ENCODE measurements at places on chromosomes 7 and 10. TPM values are rescaled to one million over a fixed set of nuclear protein-coding genes. Genes with fewer than 3 reads are reported as not detected.

GRCh38 chr7:123717689-123718088, 31.1 kb downstream of the WASL start:
- no peak for DNase-seq

ASB15 gene
- not detected for total RNA-seq

FAM131B gene
- total RNA-seq = 1.9 TPM

- no peak for DNase-seq
Measured at GRCh38 chr10:11020548-11020942, 2.9 kb downstream of the CELF2 start.

- no peak for DNase-seq
Measured at GRCh38 chr10:4250587-4250887, 465.5 kb upstream of the KLF6 start.

GRCh38 chr10:16063350-16063749, 203.0 kb upstream of the MINDY3 start:
- DNase-seq = no peak

DNA sequence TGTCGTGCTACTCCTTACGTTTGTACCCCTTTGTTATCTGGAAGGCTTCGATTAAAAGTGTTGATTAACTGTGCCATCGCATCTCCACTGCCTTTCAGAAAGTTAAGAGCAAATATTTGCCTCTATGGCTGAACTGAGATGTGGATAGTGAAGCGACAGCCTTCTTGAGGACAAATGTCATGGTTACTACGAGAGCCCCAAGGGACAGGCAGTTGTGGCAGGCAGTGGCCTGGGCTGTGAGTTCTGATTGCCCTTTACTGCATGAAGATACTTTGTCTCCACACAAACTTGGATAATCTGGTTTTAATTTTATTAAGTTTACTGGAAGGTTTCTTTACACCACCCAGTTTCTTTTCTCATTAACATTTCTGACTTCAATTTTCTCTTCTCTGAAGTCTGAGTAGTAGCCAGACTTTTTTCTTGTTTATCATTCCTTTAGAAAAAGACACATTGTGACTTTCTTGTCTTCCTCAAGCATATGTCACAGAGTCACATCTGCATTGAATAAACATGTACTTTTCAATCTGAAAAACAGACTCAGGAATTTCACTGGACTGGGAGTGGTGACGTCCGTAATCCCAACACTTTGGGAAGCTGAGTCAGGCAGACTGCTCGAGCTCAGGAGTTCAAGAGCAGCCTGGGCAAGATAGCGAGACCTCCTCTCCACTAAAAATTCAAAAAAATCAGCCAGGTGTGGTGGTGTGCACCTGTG, 1.5 kb downstream of the TAS2R41 start:
- DNase-seq = no peak

GRCh38 chr7:19377611-19378344, 232.6 kb upstream of the FERD3L start:
- no peak for DNase-seq

ARPC1B gene
- total RNA-seq = 29.9 TPM

DNA sequence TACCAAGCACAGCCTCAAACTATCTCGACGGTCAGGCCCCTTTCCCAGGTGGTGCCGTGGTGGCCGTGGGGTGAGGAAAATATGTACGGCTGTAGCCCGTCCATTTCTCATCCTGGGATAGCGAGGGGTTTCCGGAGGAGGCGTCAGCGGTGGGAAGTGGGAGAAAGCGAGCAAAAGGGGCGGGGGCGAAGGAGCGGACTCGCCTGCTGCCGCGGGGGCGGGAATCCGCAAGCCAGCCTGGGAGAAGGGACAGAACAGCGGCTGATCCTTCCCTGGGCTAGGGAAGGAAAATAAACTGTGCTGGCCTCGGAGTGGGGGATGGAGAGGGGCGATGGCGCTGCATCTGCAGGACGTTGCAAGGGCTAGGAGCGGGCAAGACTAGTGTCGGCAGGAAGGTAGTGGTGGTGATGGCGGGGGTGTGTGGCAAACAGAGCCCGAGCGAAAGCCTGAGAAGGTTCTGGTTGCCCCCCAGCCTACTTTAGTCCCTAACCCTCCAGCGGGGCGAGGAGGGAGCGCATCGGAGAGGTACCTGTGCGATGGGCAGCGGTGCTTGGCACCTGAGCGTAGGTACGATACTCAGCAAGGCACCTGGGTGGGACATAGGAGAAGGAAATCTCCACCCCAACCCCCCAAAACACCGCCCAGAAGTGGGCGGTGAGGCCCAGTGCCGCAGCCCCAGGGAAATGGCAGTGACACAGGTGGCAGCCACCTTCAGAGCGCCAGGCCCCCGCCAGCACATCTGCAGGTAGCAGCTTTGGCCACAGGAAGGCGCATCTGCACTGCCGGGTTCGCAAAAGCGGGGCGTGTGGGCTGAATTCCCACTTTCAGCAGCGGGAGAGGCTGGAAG, 49.9 kb upstream of the STEAP1B start:
- peak; percentile 26 for DNase-seq

GRCh38 chr10:114868870-114869519, 47.4 kb downstream of the FHIP2A start:
- no peak for DNase-seq

- DNase-seq = no peak
Measured at GRCh38 chr7:28502408-28502807, 90.1 kb downstream of the CREB5 start.

CPVL gene
- 72.3 TPM for total RNA-seq

SPDYE2B gene
- total RNA-seq = not detected

- no peak for DNase-seq
Measured at GRCh38 chr10:58027426-58027825, 240.3 kb downstream of the IPMK start.

DNA sequence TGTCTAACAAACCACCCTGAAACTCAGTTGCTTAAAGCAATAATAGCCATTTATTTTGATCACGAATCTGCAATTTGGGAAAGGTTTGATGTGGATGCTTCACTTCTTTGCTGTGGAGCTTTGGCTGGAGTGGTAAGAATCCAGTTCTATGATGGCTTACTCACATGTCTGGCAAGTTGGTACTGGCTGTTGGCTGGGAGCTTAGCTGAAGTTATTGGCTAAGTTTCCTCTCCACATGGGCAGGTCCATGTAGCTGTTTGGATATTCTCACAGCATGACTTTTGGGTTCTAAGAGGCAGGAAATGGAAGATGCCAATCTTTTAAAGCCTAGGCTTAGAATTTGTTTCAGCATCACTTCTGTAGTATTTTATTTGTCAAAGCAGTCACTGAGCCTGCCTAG, 277.6 kb upstream of the NRP1 start:
- no peak for DNase-seq

SAP25 gene
- total RNA-seq = 2.8 TPM

- DNase-seq = no peak
Measured at GRCh38 chr10:106643473-106643872, 521.0 kb downstream of the SORCS1 start.

- DNase-seq = no peak
Measured at GRCh38 chr10:119441921-119442757, 100.4 kb downstream of the RGS10 start.

DNA sequence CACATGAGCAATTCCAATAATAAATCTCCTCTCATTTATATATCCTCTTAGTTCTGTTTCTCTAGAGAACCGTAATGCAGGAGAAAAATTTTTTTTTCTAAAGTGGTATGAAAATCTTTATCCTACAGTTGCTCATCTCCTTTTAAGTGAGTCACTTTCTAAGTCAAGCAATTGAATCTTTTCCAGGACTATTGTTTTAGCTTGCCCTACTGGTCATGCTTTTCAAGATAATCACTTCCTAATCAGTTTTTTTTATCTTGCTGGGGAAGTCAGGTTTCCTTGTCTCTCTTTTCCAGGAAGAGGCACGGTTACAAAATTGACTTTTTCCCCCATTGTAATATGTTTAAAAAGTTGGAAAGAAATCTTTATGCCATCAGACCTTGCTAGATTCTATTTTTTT, 44.0 kb downstream of the INPP5F start:
- peak; percentile 48 for DNase-seq

- DNase-seq = no peak
Measured at GRCh38 chr7:114432061-114432460, 17.4 kb downstream of the FOXP2 start.

DNA sequence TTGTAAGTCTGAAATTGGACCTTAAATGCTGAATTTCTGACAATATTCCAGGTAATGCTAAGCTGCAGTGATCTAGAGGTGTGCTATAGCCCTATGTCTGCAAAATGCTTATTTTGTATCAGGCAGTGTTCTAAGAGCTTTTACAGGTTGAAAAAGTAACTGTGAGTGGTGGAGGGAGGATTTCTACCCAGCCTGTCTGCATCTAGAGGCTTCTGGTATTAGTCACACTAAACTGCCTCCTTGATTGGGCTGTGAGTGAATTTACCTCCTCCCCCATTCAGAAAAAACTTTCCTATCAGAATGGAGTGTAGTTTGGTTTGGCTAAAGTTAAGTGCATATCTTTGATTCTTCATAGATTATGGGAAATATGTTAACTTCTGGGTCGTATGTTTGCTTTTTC, 56.8 kb downstream of the BBS9 start:
- DNase-seq = peak; percentile 29

- no peak for DNase-seq
Measured at GRCh38 chr7:156000601-156001396, 188.5 kb upstream of the SHH start.

DNA sequence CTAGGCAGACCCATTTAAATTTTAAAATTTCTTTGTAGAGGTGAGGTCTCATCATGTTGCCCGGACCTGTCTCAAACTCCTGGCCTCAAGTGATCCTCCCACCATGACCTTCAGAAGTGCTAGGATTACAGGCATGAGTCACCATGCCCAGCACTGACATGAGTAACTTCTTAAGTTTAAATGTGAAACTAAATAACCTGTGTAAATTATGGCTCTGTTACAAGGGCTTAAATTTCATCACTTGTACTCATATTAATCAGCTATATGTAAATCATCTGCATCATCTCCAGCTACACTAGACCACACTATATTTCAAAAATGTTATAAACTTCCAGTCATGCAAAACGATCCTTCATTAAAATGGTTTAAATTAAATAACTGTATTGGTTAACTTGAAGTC, 56.1 kb downstream of the ATAD1 start:
- DNase-seq = peak; percentile 30

- DNase-seq = no peak
Measured at GRCh38 chr7:135690566-135690965, 28.3 kb downstream of the STMP1 start.

- DNase-seq = no peak
Measured at GRCh38 chr10:61929555-61929954, 28.1 kb downstream of the ARID5B start.

DNA sequence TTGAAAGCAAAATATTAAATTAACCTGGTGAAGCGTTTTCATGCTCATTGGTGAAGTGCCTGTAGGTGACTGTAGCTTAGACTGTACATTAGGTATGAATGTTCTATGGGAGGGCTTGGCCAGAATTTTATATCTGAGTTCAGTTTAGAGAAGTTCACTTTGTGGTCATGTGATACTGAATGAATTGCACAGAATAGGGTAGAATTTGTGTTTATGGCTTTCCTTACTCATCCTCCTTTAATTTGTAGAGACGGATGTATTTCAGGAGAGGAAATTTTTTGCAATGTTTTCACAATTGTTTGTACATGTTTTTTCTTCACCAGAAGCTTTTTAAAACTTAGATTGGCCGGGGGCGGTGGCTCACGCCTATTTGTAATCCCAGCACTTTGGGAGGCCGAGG, 32.3 kb downstream of the REEP3 start:
- no peak for DNase-seq

- DNase-seq = peak; percentile 33
Measured at GRCh38 chr10:50416181-50416824, 165.0 kb upstream of the ASAH2 start.

GRCh38 chr7:75639071-75639885, 99.5 kb downstream of the HIP1 start:
- DNase-seq = peak; percentile 53

- no peak for DNase-seq
Measured at GRCh38 chr10:14749070-14749809, 25.5 kb downstream of the FAM107B start.

DNA sequence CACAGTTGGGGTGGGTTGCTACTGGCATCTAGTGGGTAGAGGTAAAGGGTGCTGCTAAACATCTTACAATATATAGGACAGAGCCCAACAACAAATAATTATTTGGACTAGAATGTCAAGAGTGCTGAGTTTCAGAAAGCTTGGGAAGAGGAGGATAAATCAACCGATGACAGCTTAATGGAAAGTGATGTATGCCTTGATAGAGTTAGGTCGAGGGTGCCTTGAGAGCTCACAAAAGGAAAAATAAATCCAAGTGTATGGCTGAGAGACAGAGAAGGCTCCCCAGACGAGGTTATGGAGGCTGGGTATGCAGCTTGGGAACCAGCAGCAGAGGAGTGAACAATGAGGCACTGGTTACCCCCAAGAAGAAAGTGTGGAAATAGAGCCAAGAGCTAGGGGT, 211.1 kb downstream of the HDAC9 start:
- peak; percentile 14 for DNase-seq

RBP3 gene
- total RNA-seq = not detected

- peak; percentile 72 for DNase-seq
Measured at GRCh38 chr10:99870123-99870730, 87.8 kb downstream of the ABCC2 start.

GRCh38 chr10:116208956-116209567, 63.9 kb downstream of the GFRA1 start:
- DNase-seq = no peak

CLDN3 gene
- total RNA-seq = not detected

CDHR1 gene
- total RNA-seq = 0.20 TPM

DNA sequence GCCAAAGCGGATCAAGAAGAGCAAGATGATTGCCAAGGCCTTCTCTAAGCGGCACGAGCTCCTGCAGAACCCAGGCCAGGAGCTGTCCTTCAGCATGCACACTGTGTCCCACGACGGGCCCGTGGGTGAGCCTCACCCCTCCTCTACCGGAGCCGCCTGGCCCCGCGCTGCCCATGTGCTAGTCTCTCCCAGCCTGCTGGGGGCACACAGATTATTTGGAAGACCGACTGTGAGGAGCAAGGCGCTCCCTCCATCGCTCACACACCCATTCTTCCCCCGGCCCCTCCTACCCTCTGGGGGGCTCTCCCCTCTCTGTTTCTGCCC, 13.9 kb upstream of the AHCYL2 start:
- DNase-seq = no peak

- no peak for DNase-seq
Measured at GRCh38 chr10:111018021-111018420, 58.8 kb upstream of the ADRA2A start.

DNA sequence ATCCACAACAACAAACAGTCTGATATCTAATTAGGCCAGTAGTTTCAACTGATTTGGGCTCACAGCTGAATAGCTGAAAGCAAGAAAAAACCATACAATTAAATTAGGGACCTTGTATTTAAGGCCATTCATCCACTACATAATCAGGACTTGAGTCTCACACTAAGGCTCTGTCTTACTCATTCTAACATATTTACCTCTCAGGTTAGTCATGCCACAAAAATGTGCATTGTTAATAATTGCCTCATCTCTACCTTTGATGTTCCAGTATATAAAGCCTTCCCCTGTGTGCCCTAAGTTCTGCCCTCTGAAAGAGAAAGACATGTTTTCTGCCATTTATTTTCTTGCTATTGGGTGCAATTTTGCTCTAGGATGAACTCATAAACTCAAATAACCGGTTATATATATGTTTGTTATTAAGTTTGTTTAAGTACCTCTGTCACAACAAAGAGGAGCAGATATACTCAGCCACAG, 5.3 kb upstream of the C1GALT1 start:
- no peak for DNase-seq

- no peak for DNase-seq
Measured at GRCh38 chr7:7207876-7208275, 25.5 kb downstream of the C1GALT1 start.
